ENCODE measurements at places on chromosomes 1 and 21.

GRCh38 chr1:229279242-229279641 lies 8.3 kb downstream of the RAB4A start:
- no peak for DNase-seq

- no peak for DNase-seq
These were observed 1912.9 kb downstream of the MRPL39 start for GRCh38 chr21:23694390-23694789.

- no peak for DNase-seq
These were observed 30.2 kb upstream of the IGSF3 start for GRCh38 chr1:116697548-116698243.

GRCh38 chr1:45820788-45821187 lies 17.4 kb downstream of the MAST2 start:
- no peak for DNase-seq

GRCh38 chr1:204278958-204279357 lies 65.2 kb upstream of the GOLT1A start:
- no peak for DNase-seq

- no peak for DNase-seq
These were observed 26.0 kb downstream of the ARID1A start for GRCh38 chr1:26721669-26722355.

GRCh38 chr1:176552217-176552991 lies 89.4 kb downstream of the PAPPA2 start:
- no peak for DNase-seq

GRCh38 chr21:45736690-45737484 lies 93.4 kb downstream of the PCBP3 start:
- DNase-seq = no peak

GRCh38 chr1:32263744-32264143 lies 12.7 kb downstream of the LCK start:
- DNase-seq = no peak

GRCh38 chr1:14143777-14144176 lies 443.8 kb downstream of the PRDM2 start:
- DNase-seq = no peak

GRCh38 chr21:16407403-16408240 lies 677.8 kb downstream of the USP25 start:
- DNase-seq = no peak

- no peak for DNase-seq
These were observed 3.6 kb downstream of the FAM89A start for GRCh38 chr1:231036416-231036815.

DNA sequence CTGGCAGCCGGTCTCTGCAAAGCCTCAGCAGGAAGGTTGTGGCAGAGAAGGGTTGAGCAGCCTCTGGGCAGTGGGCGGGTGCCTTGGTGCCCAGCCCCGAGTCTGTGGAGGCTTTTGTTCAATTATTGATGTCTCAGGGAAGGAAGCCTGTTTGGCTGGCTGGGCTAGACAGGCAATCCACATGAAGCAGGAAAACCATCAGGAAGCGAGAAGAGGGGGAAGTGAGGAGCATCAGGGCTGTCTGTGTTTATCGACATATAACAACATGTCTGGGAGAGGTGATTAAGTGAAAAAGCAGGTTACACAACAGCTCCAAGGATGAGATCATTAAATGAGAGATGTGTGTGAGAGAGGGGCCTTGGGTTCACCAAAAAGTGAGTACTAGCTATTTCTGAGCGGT lies 105.4 kb downstream of the UBE2U start:
- no peak for DNase-seq

DNA sequence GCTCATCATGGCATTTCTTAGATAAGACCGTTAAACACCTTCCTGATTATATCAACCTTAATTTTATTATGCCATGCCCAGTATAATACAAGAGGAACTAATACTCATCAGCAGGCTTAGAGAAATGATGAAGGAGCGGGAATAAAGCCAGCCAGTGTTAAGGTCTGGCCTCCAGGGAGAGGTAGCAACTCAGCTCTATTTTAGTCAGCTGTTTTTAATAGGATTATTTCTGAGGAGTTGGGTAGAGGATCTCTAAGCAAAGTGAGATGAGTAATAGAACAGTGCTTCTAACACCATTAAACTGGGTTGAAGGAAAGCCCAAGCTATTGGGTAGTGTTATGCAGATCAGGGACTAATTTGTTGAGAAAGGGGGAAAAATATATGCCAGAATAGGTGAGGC lies 921.5 kb downstream of the TTLL7 start:
- no peak for DNase-seq

- no peak for DNase-seq
These were observed 6.5 kb downstream of the GALNT2 start for GRCh38 chr1:230073371-230074035.

GRCh38 chr1:113275083-113275482 lies 115.2 kb upstream of the MAGI3 start:
- no peak for DNase-seq

DNA sequence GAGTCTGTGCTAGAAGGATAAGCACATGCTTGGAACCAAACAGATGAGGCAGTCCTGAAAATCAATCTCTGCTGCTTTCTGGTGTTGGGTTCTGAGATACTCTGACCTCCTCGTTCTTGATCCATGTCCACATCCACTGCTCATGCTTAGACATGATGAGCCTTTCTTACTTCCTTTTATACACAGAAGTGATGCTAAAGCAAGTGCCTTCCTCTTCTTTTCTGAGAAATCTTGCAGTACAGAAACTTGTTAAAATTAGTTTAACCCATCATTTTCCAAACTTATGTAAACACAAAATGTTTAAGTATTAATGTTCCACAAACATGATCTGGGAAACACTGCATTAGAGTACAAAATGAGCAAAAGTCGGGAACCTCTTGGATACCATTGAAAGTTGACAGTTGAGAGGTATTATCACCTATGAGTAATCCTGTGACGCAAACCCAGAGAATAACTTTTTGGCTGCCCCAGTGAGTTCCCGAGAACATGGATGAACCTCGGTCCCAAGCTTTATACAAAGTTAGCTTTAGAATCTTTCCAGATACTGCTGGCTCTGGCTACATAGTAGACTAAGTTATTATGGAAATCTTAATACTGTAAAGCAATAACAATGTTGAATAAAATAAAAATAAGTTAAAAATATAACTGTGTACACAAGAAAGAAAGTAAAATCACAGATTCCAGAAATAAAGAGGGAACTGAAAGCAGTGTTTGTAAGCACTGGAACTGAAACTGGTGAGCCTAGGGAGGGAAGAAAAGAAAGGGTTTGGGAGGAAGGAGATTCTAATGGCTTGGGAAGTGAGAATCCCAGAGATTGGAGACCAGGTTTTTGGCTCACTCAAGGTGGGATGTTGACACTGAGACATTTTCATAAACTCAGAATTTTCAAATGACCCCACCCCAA lies 429.3 kb upstream of the RUNX1 start:
- DNase-seq = no peak

GRCh38 chr1:210441028-210441427 lies 112.3 kb downstream of the HHAT start:
- no peak for DNase-seq

- no peak for DNase-seq
These were observed 60.5 kb downstream of the CD58 start for GRCh38 chr1:116510361-116510760.

- DNase-seq = no peak
These were observed 24.9 kb upstream of the CTBS start for GRCh38 chr1:84598846-84599741.

DNA sequence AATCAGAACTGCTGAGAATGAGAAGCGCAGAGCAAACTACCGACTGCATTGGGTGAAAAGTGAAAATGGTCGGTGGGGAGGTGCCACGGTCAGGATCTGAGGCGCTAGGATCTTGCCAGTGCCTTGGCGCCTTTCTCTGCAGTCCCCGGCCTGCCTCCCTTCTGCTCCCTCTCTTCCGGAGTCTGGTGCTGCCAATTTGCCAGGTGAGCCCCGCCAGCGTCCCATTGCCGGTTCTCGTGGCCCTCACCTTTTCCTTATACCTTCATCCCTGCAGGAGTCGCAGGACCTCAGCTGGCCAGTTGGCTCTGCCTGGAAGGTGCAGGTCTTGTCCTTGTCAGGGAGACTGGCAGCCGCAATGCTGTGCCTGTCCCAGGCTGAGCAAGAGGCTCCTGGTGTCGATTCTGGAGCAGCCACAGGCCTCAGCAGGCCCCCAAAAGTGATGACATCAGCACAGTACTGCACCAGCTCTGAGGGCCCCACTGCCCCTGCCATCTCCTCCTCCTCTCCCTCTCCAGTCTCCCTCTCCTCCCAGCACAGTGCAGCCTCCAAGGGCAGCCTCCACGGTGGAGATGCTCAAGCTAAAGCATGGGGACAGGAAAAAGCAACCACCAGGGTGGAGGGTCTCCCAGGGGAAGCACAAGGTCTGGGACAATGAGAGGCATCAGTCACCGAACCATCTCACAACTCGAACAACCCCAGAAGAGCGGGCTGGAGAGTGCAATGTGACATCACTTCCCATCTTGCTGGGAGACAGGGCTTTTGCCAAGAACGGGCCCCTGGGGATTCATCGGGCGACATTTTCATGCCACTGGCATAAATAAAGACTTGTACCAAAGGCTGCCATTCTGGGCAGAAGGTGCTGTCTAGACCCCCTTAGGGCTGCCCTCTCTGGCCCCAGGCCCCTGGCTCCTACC lies 37.1 kb upstream of the H6PD start:
- no peak for DNase-seq

- DNase-seq = no peak
These were observed 72.9 kb upstream of the CTTNBP2NL start for GRCh38 chr1:112322983-112323678.

DNA sequence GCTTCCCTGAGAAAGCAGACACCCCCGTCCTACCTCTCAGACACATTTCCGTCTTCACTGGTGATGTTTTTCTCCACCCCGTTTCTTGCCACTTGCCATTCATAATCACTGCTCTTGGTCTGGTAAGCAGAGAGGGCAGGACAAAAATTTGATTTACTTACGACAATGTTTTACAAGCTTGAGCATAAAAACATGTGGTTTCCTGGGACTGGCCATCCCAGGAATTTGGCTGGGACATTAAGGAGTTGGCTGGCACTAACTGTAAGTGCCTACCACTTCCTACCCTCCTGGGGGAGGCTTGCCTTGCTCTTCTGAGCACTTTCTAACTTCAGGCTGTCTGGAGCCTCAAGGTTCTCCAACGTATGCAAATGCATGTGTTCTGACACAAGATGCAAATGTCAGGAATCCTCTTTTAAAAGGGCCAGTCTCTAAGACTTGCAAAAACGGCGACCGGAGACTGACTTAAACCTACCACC lies 24.2 kb downstream of the ZBTB18 start:
- DNase-seq = no peak

GRCh38 chr1:201213926-201214325 lies 23.3 kb downstream of the IGFN1 start:
- peak; percentile 17 for DNase-seq

GRCh38 chr1:44847845-44848244 lies 4.8 kb upstream of the PTCH2 start:
- no peak for DNase-seq
